ENCODE measurements at places on chromosomes 6 and 20.

GRCh38 chr6:157641837-157642236 lies 181.2 kb upstream of the SNX9 start:
- no peak for DNase-seq

DNA sequence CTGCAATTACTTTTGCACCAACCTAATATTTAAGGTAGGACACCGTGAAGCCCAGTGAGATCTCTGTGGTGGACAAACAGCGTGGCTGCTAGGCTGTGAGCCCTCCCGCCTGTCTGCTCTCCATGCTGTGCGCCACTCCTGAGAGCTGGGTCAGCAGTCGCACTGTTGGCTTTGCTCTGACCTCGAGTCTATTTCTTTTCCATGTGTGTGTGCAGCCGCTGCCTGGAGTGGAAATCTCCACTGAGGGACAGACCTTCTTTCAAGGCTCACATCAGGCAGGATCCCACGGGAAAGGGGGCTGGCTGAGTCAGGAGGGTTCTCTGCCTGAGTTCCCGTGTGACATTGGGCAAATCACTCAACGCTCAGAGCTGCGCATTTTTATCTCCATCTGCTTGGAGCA lies 27.1 kb downstream of the RIPOR3 start:
- DNase-seq: no peak

- no peak for DNase-seq
Observed at GRCh38 chr6:65938000-65938399, 231.0 kb upstream of the EYS start.

- DNase-seq: no peak
Observed at GRCh38 chr6:33433544-33434191, 13.8 kb downstream of the SYNGAP1 start.

- DNase-seq: no peak
Observed at GRCh38 chr6:113690281-113691259, 166.6 kb upstream of the MARCKS start.

- DNase-seq: no peak
Observed at GRCh38 chr6:41966961-41967311, 25.3 kb upstream of the CCND3 start.

DNA sequence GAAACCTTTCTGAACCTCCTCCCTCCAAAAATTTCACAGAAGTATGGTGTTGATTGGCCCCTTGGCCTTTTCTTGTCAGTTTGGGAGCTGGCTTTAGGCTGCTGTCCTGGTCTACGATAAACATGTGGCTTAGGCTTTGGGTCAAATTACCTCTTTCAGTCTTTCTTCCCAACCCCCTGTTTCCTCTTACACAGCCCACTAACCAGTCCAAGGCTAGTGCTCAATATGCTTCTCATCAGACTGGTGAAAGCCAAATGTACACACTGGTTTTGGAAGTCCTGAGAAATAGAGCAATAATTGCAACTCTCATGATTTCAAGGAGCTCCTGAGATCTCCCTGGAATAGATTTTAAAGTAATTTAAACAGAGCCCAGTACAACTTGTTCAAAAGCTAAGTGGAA lies 933.7 kb upstream of the GJE1 start:
- DNase-seq: no peak

DNA sequence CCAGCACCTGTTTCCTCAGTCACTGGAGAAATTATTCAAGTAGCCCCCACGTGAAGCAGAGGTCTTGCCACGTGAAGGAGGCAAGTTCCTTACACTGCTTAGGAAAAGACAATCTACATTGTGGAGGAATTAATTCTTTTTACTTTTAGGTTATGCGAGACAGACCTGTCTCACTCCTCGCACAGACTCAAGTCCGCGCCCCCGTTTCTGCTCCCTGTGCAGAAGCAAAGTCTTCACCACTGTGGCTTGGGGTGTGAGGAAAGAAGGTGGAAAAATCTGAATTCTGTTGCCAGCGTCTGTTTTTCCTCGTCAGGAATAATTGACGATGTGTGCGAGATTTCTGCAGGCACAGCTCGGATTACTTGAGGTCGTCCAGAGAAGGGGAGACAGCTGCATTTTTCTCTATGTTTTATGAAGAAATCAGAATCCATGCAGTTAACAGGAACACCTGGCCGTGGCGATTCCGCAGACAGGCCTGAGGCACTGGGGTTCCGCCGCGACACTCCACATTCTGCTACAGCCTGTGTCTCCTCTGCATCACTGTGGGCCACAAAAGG lies 185.1 kb downstream of the SMOC2 start:
- DNase-seq: no peak

DNA sequence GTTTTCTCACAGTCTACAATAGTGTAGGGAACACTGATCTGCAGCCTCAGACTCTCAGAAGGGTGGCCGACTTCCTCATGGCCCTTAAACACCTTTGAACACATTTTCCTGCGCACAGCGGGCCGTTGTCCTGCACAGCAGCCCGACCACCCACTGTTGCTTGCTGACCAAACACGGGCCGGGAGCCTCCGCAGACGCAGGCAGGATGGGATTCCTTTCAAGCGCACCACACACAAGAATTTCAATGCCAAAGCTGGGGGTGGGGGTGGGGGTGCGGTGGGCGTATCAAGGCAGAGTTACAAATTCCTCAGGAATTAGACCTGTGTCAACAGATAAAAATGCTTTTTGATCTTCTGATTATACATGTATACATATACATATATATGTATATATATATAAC lies 74.5 kb downstream of the HUS1B start:
- no peak for DNase-seq

GRCh38 chr6:12873691-12874090 lies 157.1 kb downstream of the PHACTR1 start:
- no peak for DNase-seq

DNA sequence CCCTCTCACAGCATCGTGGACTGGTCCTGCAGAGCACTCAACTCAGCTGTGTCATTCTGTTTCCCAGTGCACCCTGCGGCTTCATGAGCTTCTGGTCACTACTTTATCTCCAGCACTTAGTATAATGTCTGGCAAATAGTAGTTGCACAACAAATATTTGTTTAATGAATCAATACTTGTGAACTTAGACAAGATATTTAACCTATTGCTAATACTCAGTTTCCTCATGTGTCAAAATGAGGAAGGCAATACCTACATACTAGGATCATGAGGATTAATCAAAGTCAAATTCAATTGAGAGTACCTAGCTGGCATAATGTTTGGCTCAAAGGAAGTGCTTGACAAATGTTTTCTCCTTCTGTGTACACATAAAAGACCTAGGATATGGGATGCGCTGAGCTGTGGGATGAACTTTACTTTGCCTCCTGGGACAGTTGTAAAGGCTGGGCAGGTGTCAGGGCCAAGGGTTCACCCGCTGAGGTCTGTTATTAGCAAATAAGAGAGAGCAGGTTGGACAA lies 86.3 kb downstream of the FNDC1 start:
- DNase-seq: no peak

- DNase-seq: no peak
Observed at GRCh38 chr20:32510601-32511357, 74.4 kb downstream of the NOL4L start.

GRCh38 chr20:64109831-64110391 lies 2.5 kb upstream of the NPBWR2 start:
- no peak for DNase-seq

GRCh38 chr6:16031278-16031981 lies 97.5 kb upstream of the MYLIP start:
- no peak for DNase-seq

- DNase-seq: no peak
Observed at GRCh38 chr6:54043360-54043759, 67.9 kb upstream of the MLIP start.

GRCh38 chr20:17295151-17295726 lies 68.4 kb downstream of the PCSK2 start:
- DNase-seq: no peak

GRCh38 chr6:117137711-117138110 lies 127.6 kb upstream of the VGLL2 start:
- DNase-seq: no peak
